ENCODE measurements at places on chromosomes 1 and 21.

DNA sequence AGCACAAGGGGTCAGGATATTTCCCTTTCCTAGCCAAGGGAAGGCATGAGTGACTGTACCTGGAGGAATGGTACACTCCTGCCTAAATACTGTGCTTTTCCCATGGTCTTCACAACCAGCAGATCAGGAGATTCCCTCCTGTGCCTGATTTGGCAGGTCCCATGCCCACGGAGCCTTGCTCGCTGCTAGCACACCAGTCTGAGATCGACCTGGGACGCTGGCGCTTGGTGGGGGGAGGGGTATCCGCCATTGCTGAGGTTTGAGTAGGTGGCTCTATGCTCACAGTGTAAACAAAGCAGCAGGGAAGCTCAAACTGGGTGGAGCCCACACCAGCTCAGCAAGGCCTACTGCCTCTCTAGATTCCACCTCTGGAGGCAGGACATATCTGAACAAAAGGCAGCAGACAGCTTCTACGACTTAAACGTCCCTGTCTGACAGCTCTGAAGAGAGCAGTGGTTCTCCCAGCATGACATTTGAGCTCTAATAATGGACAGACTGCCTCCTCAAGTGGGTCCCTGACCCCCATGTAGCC lies 486.0 kb upstream of the CHRM3 start:
- no peak for DNase-seq

- no peak for DNase-seq
Observed at GRCh38 chr1:224533517-224533916, 82.6 kb upstream of the CNIH3 start.

- DNase-seq, result peak; percentile 83
Observed at GRCh38 chr1:16076031-16076864, 2.8 kb upstream of the FAM131C start.

DNA sequence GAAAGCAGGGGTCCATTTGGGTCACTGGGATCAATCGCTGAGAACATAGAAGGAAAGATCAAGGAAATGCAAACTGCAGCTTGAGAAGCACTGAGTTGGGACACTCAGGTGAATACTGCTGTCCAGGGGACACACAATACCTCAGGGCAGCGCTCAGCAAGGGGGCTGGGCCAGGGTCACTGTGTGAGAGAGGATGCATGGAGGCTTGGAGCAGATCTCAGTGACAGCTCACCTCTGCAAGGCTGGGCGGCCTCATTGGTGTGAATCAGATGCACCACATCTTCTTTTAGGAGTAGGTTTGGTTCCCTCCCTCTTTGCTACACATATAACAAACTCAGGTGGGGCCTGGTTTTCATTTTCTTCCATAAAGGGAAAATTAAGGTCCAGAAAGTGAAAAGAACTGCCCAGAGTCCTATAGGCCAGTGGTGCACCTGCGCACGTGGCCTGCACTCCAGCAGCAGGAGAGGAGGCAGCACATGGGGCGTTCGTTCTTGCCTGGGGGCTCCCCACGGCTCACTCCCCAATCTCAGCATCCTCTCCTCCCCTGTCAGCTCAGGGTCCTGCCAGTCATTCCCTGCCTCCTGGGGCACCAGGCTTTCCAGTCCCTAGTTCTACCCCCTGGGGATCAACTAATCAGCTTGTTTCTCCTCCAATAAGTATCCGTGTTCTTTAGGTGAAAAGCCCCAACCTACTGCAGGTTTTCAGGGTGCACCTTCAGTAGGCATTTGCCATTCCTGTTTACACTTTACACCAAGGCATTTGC lies 1.5 kb downstream of the A3GALT2 start:
- DNase-seq, result no peak

DNA sequence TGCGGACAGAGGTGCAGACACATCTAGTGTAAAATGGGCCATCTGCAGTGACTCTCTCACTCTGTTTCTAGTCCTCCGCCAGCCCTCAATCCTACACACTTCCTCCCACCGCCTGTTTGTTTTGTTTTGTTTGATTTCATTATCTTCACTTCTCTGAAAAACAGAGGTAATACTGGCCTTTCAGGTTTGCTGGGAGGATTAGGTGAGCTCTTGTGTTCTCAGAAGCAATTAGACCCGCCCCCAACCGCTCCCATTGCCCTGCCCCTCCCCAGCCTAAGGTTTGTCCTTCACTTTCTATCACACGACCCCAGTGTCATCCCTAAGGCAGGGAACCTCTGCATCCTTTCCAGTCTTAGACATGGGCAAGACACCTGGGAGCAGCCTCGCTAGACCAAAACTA lies 43.2 kb upstream of the TACSTD2 start:
- no peak for DNase-seq

GRCh38 chr1:156667610-156667967 lies 9.6 kb downstream of the NES start:
- no peak for DNase-seq

DNA sequence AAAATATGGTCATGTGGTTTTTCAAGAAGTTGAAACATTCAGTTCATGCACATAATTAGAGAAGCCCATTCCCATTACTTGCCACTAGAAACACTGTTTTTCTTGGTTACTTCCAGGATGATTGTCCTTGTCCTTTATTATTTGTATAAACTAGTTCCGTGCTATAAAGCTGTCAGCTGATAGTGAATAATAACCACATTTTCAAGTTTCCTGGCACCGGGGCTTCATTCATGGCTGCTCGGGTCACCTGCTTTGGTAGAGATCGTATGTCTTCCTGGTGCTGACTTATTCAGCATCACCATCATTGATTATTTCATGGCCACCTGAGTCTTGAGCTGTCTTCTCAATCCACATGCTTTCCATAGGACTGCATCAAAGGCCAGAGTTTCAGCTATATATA lies 62.9 kb upstream of the ZNF326 start:
- no peak for DNase-seq
